IPS DF 19.7 (cell line): ENCODE measurements at places on chromosomes 12 and 14.
A peak's percentile ranks its signal among the peaks of the same experiment; 100 is the strongest.

GRCh38 chr14:61492474-61492873, 171.1 kb downstream of the PRKCH start:
- DNase-seq: no peak

DNA sequence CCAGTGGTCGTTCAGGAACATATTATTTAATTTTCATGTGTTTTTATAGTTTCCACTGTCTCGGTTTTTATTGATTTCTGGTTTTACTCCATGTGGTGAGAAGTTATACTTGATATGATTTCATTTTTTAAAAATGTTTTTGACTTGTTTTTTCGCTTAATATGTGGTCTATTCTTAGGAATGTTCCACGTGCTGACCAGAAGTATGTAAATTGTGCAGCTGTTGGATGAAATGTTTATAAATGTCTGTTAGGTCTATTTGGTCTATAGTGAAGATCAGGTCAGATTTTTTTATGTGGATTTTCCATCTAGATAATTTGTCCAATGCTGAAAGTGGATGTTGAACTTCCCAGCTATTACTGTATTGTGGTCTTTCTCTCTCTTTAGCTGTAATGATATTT, 433.8 kb upstream of the MIS18BP1 start:
- no peak for DNase-seq

GRCh38 chr14:47223656-47224055, 451.7 kb downstream of the MDGA2 start:
- no peak for DNase-seq

GRCh38 chr12:4960547-4960946, 50.8 kb downstream of the KCNA1 start:
- no peak for DNase-seq

DNA sequence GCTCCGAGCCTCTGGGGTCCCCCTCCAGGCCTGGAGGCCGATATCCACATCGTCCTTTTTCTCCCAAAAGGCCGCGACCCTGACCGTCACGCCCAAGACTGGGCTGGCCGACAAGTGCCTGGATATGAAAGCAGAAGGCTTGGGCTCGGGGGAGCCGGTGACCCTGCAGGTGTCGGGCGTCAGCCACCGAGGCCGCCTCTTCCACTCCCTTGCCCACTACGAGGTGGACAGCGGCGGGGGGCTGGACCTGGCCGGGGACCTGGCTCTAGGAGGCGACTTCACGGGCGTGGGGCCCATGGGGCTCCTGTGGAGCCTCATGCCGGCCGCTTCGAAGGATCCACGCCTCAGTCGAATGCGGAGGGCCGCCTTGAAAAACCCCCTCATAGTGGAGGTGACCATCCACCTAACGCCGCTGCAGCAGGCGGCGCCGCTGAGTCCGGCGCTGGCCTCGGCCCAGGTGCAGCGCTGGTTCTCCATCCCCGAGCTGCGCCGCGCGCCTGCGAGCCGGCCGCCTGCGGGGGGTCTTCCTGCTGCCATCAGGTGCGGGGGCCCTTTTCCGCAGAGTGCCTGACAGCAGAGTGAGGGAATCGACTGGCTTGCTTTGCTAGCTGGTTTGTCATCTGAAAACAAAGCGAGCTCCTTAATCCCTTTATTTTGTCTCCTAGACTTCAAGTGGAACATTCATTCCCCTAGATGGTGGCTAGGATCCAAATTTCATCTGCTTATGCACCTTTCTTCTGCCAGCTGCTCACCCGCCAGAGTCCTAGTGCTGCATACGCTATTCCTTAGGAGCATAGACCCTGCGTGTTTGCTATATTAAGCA, 10.6 kb upstream of the DNAL1 start:
- no peak for DNase-seq

GRCh38 chr12:110431957-110432587, 18.1 kb downstream of the ARPC3 start:
- no peak for DNase-seq

GRCh38 chr12:6378709-6379472, 3.5 kb upstream of the SCNN1A start:
- no peak for DNase-seq

GRCh38 chr14:56133547-56133946, 15.3 kb downstream of the PELI2 start:
- no peak for DNase-seq

GRCh38 chr14:91333650-91334039, 84.0 kb downstream of the CCDC88C start:
- no peak for DNase-seq

DNA sequence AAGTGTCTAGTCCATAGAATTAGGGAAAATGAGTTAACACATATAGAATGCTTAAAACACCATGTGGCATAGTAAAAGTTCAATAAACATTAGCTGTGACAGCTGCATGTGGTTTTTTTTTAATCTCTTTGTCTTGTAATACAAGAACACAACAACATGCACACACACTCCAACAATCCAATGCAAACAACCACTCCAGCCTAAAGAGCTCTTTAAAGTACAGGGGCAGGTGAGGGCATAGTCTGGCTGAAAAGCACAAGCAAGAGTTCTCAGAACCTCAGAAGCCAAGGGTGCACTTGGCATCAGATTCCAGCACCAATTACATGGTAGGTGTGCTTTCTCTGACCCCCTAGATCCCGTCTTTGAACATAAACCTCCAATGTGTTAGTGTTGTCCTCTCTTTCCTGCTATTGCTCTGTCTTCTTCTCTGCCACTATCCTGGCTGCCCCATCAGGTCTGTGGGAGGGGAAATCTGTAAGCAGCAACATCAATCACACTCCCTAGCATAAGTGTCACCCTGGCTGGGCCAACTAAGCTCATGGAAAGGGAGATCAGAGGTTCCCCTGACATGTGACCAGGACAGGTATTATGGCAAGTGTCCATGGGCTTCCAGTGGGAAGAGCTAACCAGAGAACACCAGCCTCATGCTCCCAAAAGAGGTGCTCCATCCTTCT, 91.0 kb downstream of the SLC8A3 start:
- DNase-seq: no peak

DNA sequence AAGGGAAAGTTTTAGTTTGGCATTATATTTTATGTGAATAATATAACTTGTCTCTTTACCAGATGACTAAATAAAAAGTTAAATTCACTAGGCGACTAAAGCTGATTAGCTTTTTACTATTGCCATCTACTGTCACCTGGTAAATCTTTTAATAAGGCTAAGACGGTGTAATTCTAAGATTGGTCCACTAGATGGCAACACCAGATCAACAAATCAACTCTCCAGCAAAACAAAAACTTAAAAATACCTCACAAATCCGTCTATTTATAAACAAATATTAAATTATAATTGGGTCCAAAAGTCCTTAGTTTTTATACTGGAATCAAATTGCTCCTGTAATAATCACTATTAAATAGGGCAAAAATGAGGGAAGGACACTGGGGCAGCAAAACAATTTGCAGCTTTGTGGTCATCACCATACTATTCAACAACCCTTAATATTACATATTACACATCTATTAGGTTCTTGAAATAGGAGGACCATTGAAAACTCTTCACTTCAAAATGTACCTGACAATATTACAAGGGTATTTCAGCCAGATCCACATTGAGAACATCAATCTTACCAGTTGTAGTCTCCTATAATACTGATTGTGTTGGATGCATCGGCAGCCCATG, 47.9 kb downstream of the GALC start:
- no peak for DNase-seq

GRCh38 chr12:78820946-78821345, 43.6 kb upstream of the SYT1 start:
- DNase-seq: no peak

DNA sequence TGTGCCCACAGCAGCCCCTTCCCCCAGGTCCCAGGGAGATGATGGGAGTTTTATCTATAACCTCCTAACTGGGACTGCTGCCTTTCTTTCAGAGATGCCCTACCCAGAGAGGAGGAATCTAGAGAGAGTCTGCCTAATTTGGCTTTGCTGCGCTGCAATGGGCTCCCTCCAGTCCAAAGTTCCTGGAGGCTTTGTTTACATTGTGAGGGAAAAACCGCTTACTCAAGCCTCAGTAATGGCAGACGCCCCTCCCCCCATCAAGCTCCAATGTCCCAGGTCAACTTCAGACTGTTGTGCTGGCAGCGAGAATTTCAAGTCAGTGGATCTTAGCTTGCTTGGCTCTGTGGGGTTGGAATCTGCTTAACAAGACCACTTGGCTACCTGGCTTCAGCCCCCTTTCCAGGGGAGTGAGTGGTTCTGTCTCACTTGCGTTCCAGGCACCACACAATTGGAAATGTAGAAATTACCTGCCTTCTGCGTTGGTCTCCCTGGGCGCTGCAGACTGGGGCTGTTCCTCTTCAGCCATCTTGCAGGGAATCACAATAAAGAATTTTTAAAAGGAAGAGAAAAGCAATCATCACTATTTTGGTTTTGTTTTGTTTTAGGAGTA, 262.5 kb downstream of the FOXG1 start:
- peak; percentile 35 for DNase-seq

GRCh38 chr12:95834572-95834971, 24.2 kb upstream of the SNRPF start:
- DNase-seq: no peak

GRCh38 chr12:79514730-79515529, 175.8 kb downstream of the PAWR start:
- no peak for DNase-seq

DNA sequence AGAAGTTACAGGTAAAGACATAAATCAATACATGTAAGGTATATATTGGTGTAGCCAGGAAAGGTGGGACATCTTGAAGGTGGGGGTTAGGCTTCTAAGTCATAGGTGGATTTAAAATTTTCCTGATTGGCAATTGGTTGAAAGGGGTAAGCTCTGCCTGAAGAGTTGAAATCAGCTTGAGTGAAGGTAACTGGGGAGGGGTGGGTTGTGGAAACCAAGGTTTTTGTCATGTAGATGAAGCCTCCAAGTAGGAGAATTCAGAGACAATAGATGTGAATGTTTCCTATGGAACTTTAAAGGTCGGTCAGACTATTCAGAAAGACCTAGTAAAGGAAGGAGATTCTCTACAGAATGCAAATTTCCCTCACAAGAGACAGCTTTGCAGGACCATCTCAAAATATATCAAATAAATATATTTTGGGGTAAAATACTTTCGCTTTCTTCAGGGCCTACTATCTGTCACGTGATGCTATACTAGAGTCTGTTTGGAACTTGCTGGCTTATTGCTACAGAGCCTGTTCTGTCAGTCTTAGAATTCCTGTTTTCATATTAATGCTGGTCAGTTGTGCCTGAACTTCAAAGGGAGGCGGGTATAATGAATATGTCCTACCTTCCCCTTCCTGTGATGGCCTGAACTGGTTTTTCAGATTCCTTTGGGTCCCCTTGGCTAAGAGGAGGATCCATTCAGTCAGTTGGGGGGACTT, 20.6 kb upstream of the SPATA7 start:
- DNase-seq: peak; percentile 89

- DNase-seq: no peak
Observed at GRCh38 chr14:96260341-96260821, 4.4 kb downstream of the BDKRB1 start.

GRCh38 chr14:100762901-100763300, 36.2 kb downstream of the DLK1 start:
- no peak for DNase-seq

DNA sequence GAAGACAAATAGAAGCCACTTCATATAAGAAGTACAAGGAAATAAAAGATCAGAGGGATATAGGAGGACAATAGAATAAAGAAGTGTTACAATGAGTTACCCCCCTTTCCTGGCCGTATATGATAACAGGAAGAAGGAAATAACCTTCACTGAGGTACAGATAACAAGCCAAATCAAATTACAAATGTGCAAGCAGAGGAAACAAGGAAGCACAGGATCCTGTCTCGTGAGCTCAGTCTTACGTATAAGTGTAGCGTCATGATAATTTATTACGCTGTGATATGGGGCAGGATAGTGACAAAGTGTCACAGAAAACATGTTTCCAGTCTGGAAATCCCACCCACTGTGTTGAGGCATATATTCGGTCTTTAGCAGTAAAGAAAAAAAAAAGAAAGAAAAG, 26.5 kb downstream of the CRACR2A start:
- DNase-seq: no peak

DNA sequence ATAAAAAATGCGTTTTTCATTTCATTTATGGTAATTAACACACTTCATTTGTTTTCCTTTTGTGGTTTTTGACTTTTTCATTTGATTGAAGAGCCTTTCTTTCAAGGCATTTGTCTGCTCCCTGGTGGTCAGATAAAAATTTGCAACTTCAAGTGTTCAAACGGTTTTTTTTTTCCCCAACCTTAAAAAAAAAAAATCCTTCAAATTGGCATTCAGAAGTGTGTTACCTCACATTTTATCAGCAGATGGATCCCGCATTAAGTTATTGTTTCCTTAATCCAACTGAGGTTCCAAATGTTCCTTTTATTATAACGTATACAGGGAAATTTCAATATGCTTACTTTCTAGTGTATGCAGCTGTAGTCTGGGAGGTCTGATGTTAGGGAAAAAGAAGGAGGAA, 47.2 kb downstream of the MYF5 start:
- DNase-seq: no peak

DNA sequence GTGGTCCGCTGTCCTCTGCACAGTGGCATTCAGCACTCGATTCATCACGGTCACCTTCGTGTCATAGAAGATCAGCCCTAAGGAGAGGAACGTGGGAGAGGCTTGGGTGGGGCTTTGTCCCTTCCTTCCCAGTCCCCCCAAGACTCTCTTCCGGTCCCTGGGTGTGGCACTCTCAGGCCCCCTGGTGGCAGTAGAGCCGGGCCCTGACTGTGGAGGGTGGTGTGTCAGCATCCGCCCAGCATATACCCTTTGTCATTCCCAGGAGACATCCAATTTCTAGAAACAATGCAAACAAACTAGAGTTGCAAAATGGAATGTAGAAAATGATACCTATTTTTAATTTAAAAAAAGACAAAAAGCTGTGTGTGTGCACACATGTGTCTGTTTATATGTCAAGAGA, 45.0 kb downstream of the TRAFD1 start:
- no peak for DNase-seq

- DNase-seq: no peak
Observed at GRCh38 chr14:94770251-94770749, 387 bp upstream of the GSC start.

DNA sequence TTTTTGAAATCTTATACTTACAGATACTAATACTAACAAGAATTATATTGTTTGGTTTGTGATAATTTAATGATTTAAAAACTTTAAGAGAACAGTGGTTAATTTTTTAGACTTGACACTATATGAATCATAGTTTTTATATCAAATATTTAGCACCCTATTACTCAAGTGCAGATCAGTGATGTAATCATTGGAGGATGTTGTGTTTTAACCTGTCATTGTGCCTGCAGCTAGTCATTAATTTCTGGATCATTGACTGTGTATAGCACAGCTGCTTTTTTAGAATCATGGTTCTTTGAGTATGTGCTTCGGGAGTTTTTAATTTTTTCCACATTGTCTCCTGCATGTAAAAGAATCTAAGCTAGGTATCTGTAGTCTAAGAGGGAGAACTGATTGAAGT, 17.3 kb downstream of the ARID4A start:
- no peak for DNase-seq
